A673 (cell line): ENCODE measurements at places on chromosomes 1 and 21. TPM values are rescaled to one million over a fixed set of nuclear protein-coding genes. Genes with fewer than 3 reads are reported as not detected.

HFM1 gene
- 0.69 and 1.3 TPM in 2 replicates for total RNA-seq

DNA sequence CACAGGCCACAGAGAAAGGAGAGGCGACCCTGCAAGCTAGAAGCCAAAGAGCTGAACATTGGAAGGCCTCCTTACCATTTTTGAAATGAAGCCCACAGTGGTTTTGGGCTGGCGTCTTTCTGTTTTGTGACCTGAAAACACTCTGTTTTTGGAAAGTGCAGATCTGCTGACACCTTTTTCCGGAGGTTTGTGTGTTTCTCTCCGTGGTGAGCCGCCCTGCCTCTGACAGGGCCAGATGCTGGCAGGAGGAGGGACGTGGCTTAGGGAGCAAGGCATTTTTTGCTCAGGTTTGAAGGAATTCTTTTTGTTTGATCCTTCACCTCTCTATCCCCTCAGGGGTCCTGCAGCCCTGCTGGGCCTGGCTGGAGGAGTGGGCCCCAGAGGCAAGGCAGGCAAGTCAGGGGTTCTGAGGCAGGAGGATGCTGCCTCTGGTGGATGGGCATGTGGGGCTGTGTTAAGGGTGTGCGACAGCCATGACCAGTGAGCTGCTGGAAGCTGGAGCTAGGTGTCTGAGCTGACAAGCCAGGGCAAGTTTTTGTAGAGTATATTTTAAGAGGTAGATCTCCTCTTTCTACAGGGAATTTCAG lies 133.8 kb downstream of the CAMTA1 start:
- H3K4me3 ChIP-seq = no peak overlapping the region
- H3K27ac ChIP-seq = no peak overlapping the region
- H3K36me3 ChIP-seq = no peaks in the 10 kb centered on the region
- no peaks in the 10 kb centered on the region for H3K4me1 ChIP-seq

SAMSN1 gene
- not detected in 2 replicates for total RNA-seq

AK5 gene
- total RNA-seq = 0.47 and 0.94 TPM in 2 replicates

DNA sequence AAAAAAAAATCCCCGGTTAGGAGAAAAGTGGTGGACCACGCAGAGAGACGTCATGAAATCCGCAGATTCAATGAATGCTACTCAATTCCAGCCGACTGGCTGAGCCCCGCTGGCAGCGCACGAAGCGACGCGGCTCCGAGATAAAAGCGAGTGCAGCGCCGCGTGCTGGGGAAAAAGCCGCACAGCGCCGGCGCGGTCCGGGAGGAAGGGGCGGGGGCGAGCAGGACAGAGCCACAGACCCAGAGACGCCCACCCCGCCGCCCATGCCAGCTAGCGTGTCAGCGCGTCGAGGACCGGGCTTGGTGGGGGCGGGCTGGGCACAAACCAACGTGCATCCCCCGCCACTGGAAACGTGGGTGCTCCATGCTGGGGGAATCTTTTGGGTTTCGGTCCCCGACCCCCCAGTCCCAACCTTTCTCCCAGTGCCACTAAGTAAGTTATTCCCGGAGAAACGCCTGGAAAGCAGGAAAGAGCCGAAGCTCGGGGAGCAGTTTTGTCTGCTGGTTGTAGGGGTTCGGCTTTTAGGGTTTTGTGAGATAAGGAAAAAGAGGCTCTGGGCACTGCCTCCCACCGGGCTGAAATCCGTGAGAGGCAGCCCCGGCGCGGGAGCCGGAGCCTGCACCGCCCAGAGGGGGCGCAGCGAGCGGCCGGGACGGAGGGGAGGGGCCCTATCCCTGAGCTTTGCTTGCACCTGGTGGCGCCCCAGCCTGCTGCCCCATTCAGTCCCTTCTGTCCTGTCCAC lies at the start of gene KCNJ6:
Gene KCNJ6, minus strand, starts transcription at position 148 of the 742 bp plus-strand sequence. CDS start 75,775 bp downstream, outside the sequence.
- no peak within 1 kb of the TSS for H3K27ac ChIP-seq
- no peaks in the 10 kb centered on the region for H3K36me3 ChIP-seq
- H3K4me3 ChIP-seq = no peak within 1 kb of the TSS
- no peaks in the 10 kb centered on the region for H3K4me1 ChIP-seq

DNA sequence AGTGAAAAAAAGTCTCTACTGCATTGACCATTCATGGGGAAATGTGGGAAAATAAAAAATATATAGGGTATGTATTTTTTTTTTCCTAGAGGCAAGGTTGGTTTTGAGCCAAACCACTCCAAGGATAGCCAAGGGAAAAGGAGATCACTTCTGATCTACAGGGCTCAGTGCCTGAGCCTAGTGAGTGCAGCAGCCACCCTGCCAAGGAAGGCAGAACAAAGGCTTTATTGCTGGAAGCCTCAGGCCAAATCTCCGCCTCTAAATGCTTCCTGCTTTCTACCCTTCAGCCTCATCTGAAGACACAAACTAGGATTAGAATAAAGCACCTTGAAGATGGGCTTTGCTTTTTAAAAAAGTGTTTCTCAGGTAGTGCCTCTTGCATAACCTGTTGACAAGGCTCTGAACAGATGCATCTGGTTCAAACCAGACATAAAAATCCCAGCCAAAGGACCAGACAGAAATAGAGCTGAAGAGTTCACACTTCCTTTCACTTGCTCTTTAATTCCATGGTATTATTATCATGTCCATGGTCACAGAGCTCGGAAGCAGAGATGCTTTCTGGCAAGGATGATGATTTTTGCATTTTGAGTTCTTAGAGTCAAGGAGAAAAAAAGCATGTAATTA lies 10.5 kb downstream of the C1orf115 start:
- no peak for DNase-seq
- H3K27me3 ChIP-seq = no peaks in the 10 kb centered on the region
- no peaks in the 10 kb centered on the region for H3K36me3 ChIP-seq
- H3K27ac ChIP-seq = no peak overlapping the region

- H3K27me3 ChIP-seq = no peaks in the 10 kb centered on the region
- H3K27ac ChIP-seq = no peak overlapping the region
- H3K36me3 ChIP-seq = no peaks in the 10 kb centered on the region
- no peak overlapping the region for H3K4me3 ChIP-seq
- no peak for DNase-seq
Measured at GRCh38 chr21:16767201-16767600, 745.6 kb upstream of the CXADR start.

KCNE2 gene
- 0.31 and 0.39 TPM in 2 replicates for total RNA-seq

- H3K27me3 ChIP-seq = no peaks in the 10 kb centered on the region
- no peak overlapping the region for H3K27ac ChIP-seq
- no peak for DNase-seq
- no peaks in the 10 kb centered on the region for H3K4me1 ChIP-seq
- no peak overlapping the region for H3K4me3 ChIP-seq
Measured at GRCh38 chr1:151859891-151860293, 6.4 kb upstream of the THEM5 start.

DNA sequence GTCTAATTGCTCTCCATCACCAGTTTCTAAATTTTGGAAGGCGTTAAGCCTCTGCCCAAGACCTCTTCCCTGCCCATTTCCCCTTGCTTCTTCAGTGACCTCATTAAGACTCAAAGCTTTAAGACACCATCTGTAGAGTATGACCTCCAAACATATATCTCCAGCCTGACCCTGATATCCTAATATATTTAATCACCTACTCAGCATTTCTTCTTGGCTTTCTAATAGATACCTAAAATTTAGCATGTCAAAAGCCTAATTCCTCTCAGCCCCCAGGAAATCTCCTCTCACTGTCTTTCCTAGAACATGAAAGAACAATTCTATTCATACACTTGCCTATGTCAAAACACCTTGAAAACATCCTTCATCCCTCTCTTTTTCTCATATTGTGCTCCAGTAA lies 235.5 kb upstream of the HOOK1 start:
- no peaks in the 10 kb centered on the region for H3K4me1 ChIP-seq
- H3K27me3 ChIP-seq = peaks cover 5% of the 10 kb centered on the region
- no peak overlapping the region for H3K4me3 ChIP-seq
- H3K27ac ChIP-seq = no peak overlapping the region
- H3K36me3 ChIP-seq = no peaks in the 10 kb centered on the region
- DNase-seq = no peak

GRCh38 chr1:2840036-2840809 lies 38.7 kb upstream of the TTC34 start:
- no peaks in the 10 kb centered on the region for H3K36me3 ChIP-seq
- peaks cover 15% of the 10 kb centered on the region for H3K27me3 ChIP-seq
- no peaks in the 10 kb centered on the region for H3K4me1 ChIP-seq
- no peak for DNase-seq
- no peak overlapping the region for H3K27ac ChIP-seq
- H3K4me3 ChIP-seq = no peak overlapping the region

DNA sequence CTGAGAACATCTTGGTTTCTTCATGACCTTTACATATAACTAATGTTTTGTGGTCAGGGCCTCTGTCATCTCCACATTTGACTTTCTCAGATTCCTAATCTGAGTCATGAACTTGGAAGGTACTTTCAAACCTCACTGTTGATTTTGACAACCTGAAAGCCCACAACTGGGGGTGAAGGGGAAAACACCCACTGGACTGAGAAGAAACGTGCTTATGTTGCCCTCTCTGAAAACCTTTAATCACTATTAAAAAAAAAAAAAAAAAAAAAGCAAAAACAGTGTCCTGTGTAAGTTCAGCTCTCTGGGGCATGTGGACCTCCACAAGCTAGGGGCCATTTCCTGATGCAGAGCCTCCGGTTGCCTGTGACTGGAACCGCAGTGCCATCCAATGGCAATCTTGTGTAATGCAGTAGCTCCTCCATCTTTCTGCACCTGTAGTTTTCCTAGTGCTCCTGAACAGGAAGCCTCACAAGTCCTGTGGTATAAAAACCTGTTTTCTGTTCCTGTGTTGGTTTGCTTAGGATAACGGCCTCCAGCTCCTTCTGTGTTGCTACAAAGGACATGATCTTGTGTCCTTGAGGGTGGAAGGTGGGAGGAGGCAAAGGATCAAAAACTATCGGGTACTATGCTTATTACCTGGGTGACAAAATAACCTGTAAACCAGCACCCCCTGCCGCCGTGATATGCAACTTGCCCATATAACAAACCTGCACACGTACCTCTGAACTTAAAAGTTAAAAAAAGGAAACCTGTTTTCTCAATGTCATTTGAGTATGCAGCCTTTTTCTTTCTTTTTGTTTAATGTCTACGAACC lies 124.5 kb downstream of the ZNF648 start:
- DNase-seq = peak; percentile 60
- no peak overlapping the region for H3K4me3 ChIP-seq
- peaks cover 30% of the 10 kb centered on the region for H3K27me3 ChIP-seq
- no peaks in the 10 kb centered on the region for H3K36me3 ChIP-seq

- H3K36me3 ChIP-seq = no peaks in the 10 kb centered on the region
- H3K27me3 ChIP-seq = no peaks in the 10 kb centered on the region
- H3K27ac ChIP-seq = no peak overlapping the region
- no peak for DNase-seq
- H3K4me1 ChIP-seq = peaks cover 8% of the 10 kb centered on the region
- no peak overlapping the region for H3K4me3 ChIP-seq
Measured at GRCh38 chr1:191912517-191912916, 245.7 kb upstream of the RGS18 start.

KNCN gene
- not detected in 2 replicates for total RNA-seq

GRCh38 chr1:58585581-58586151 lies 8.6 kb upstream of the TACSTD2 start:
- H3K4me3 ChIP-seq = no peak overlapping the region
- H3K36me3 ChIP-seq = no peaks in the 10 kb centered on the region
- no peak for DNase-seq
- H3K27ac ChIP-seq = no peak overlapping the region

DNA sequence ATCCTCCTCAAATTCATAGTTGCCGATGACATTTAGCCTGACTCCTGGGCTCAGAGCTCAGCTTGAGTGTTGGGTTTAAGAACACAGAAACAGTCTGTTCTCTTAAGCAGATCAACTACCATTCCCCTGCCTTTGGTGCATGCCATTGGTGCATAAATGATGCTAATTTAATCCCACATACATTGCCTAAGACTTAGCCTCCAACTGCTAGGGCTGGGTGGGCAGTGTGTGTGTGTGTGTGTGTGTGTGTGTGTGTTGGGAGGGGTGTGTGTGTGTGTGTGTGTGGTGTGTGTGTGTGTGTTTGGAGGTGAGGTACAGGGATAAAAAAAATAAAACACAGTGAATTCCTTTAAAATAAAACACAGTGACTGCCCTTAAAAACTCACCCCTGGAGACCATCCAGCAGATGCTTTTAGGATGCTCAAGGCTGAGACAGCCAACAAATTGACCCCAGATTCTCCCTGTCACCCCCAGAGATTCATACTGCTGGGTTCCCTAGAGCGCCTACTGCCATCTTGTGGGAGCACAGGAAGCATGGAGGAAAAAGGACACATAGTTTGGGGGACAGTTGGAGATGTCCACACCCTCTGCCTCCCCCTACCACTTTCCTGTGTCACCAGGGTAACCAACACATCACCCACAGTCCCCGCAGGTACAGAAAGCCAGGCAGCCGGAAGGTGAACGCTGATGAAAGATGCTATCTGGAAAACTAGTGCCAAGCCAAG lies 30.6 kb downstream of the KLHDC7A start:
- no peaks in the 10 kb centered on the region for H3K4me1 ChIP-seq
- H3K4me3 ChIP-seq = no peak overlapping the region
- no peak for DNase-seq
- no peak overlapping the region for H3K27ac ChIP-seq
- H3K36me3 ChIP-seq = no peaks in the 10 kb centered on the region
